ENCODE measurements at places on chromosomes 1 and 21.

- DNase-seq: no peak
Observed at GRCh38 chr1:12544992-12545391, 73.0 kb downstream of the DHRS3 start.

DNA sequence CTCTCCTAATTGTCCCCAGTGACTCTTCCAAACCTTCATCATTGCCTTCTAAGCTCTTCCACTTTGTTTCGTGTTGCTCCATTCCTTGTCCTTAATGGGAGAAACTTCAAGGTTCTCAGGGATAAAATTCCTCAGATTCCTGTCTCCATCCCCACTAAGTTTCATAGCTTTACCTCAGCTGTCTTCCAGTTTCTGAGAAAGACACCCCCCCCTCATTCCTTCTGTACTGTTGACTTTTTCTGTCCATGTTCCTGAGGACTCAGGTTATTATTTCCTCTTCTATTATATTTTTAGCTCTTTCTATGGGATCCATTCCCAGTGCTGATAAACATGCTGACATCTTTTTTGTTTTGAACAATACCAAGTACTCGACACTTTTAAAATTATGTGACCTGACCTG, 215.3 kb upstream of the PTGFR start:
- no peak for DNase-seq

- no peak for DNase-seq
Observed at GRCh38 chr21:43912500-43912899, 47.5 kb downstream of the AGPAT3 start.

DNA sequence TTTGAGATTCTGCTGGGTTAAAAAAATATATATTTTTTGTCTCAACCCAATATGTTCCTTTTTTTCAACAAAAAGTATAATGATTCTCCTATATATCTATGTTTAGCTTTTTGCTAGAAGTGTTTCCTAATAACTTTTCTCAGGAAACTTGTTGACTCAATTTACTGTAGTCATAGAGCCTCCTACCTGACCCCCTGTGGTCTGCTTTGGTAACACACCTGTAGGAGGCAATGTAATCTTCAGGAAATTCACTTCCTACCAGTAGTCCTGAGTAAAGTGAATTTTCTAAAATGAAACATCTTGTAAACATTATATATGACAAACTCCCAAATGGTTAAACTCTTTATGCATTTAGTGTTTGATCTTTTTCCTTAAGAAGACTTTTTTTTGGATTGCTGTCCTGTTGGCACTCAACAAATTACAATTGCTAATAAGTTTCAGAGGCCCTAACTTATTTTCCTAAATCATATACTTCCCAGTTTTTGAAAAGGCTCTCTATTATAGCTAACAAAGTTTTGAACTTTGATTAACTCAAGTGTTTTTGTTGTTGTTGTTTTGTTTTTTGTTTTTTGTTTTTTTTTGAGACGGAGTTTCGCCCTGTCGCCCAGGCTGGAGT, 118.3 kb downstream of the OLFML2B start:
- no peak for DNase-seq

DNA sequence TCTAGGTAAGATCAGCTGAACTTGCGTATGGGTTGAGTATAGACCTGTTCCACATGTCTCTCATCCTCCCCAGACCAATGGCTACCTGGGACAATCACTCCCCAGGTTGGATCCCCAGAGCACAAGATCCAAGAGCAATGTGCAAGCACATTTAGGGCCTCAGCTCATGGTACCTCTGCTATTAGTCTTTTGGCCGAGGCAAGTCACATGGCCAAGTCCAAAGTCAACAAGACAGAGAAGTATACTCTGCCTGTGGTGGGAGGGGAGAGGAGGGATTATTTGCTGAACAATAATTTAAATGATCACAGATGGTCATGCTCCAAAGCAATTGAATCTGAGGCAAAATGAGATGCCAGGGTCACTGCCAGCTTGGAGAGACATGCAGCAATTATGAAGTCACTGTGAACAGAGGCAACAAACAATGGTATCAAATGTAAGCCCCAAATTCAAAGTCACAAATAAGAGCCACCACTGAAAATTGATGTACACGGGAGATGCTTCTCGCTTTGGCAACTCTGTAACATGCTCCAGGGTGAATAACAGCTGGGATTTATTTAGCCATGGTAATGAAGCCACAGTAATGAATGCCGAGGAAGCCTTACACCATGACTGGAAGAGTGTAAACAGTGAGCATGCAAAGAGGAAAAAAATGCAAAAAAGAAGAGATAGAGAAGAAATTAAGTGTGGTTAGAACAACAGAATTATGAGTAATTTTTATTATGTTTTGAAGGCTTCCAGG, 149.1 kb downstream of the ZNF281 start:
- no peak for DNase-seq

All from nephron progenitor cell (in vitro differentiated cells).